ENCODE measurements at places on chromosomes 2 and 18. TPM values are rescaled to one million over a fixed set of nuclear protein-coding genes. Genes with fewer than 3 reads are reported as not detected.

- DNase-seq: no peak
Observed at GRCh38 chr2:168015274-168015953, 232.0 kb downstream of the STK39 start.

Gene IL1RL1
- 0.13 TPM for polyA plus RNA-seq

Gene PLGLB2
- 2.6 TPM for polyA plus RNA-seq

DNA sequence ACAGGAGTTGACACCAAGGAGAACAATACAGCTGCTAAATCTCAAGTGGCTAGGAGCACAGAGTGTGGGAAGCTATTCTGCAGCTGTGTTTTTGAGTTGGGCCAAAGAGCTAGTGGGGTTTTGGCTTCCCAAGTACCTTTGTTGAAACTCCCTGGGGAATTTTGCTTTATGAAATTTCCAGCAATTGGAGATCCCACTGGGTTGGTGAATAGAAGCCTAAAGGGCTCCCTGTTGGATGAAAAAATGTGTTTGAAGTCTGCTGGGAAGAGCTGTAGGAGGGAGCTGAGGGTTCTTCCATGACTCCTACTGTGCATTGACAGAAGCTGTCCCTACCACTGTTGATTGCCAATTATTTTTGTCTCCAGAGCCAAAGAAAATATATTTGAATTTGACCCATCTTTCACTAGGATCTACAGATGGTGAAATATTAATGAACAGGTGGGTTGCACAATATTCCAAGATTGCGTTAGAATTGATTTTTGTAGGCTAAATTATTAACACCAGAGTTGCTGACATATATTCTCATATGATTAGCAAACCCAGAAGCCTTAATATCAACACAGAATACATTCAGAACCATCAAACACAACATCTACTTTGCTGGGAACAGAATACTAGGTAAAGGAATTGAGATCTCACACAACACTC, 95.4 kb upstream of the CYP1B1 start:
- DNase-seq: no peak

GRCh38 chr2:197513915-197514314, 2.0 kb upstream of the MOB4 start:
- no peak for DNase-seq

Gene TRABD2A
- 22.5 TPM for polyA plus RNA-seq

DNA sequence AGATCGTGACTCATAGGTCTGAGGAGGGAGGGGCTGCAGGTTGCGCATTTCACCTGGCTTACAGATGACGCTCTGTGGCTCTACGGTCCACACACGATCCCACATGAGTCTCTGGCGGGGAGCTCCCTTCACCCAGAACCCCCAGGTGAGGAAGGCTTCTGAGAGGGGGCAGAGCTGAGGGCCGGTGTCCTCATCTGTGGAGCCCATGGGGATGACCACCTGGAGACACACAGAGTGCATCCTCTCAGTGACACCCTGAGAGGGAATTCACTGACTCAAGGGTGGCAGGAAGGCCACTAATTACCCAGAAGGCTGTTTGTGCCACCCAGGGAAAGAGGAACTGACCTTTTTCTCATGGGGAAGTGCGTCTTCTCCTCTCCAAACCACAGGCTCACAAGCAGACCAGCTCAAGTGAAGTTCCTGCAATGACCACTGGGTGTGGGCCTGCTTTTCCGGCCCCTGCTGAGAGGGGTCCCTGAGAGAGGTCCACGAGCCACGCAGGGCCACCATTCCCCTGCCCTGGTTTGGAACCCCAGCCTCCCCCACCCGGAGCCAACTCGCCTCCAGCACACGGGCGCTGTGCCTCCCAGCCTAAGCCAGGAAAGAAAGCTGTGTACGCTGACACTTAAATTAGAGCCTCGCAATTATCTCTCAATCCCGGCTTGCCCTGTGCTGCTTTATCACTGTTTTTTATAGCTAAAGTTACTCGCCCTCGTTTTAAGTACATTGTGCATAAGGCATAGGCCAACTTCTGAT, 114.1 kb downstream of the BCL11A start:
- peak; percentile 72 for DNase-seq

DNA sequence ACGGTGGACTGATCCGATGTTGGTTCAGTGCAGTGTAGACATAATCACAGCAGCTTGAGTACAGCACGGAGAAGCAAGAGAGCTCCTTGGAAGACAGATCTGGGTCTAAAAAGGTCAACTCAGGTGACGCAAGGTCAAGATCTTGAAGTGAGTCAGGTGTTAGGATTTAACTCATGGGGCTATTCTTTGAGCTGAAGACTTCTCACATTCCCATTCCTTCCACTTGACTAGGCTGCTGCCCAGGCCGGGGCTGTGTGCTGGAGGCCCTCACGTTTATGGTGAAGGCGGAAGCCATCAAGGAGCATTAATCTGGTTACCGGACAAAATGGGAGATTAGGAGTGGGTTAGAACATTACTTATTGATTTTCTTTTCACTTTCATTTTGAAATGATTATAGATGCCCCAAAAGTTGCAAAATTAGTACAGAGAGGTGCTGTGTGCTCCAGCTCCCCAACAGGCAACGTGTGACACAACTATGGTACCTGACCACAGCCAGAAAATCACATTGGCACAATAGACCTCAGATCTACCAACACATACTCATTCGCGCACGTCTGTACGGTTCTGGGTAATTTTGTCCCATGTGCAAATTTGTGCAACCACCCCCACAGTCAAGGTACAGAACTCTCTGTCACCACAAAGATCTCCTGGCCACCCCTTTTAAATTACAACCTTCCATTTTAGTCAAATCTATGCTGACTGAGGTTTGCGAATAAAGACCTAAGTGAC, 77.6 kb upstream of the SEC11C start:
- no peak for DNase-seq

Gene SCYGR4
- 0.08 TPM for polyA plus RNA-seq

Gene SLC11A1
- 1.8 TPM for polyA plus RNA-seq

- no peak for DNase-seq
Observed at GRCh38 chr2:140383781-140384180, 1603.6 kb upstream of the NXPH2 start.

Gene TLX2
- polyA plus RNA-seq: not detected

Gene SULT1C2
- polyA plus RNA-seq: 36.6 TPM

GRCh38 chr2:198214114-198214596, 409.8 kb downstream of the PLCL1 start:
- DNase-seq: no peak

GRCh38 chr2:7324706-7325105, 407.5 kb downstream of the RNF144A start:
- DNase-seq: peak; percentile 51

- DNase-seq: no peak
Observed at GRCh38 chr18:48605408-48605845, 66.6 kb downstream of the CTIF start.

DNA sequence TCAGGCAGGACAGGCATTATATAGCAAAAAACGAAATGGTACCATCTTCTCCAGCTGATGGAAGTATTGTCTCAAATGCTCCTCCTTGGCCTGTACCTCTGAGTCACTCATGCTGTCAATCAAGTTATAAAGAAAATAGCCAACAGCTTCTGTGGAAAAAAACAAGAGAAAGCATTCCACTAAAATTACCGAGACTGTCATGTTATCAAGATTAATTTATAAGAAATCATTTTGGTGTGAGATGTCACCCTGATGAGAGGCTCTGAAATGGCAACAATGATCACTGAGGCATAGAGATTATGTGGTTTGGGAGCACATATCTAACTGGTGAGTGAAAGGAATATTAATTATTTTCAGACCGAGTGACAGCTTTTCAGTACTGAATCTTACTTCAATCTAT, 47.4 kb downstream of the LRPPRC start:
- no peak for DNase-seq

Gene SCYGR6
- polyA plus RNA-seq: not detected

- no peak for DNase-seq
Observed at GRCh38 chr2:165833156-165833555, 39.1 kb upstream of the GALNT3 start.

Gene IL37
- not detected for polyA plus RNA-seq

Gene CIB4
- polyA plus RNA-seq: 1.7 TPM

GRCh38 chr2:228059735-228060134, 121.8 kb downstream of the SPHKAP start:
- DNase-seq: no peak

Gene PHOSPHO2
- polyA plus RNA-seq: 16.3 TPM

Gene ARHGEF4
- polyA plus RNA-seq: 3.4 TPM

DNA sequence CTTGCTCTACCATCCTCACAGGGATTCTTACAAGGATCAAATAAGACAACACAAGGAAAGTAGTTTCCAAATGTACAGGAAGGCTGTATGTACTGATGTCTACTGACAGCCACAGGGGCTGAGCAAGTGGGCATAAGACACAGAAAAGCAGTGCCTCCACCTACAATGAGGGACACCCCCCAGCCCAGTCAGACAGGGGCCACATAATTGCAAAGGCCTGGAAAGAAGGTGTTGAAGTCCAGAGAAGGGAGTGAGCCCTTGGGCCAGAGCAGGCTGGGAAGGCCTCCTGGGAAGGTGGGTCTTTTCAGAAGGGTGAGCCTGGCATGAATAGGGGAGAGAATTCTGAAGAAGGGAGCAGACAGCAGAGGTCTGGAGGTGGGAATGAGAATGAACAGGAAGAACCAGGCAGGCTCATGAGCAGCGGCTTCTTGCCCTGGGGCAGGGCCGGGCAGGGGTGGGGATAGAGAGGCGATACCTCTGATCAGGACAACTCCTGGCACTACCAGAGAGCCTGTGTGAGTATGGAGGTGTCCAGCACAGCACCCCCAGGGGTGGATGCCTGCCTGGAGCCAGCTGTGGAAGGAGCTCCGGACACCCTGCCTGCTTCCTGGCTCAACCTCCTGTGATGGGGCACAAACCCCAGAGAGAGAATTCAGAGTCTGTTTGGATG, 30.1 kb downstream of the HS1BP3 start:
- DNase-seq: peak; percentile 20
